Glomerular endothelial cell (primary cell): ENCODE measurements at places on chromosomes 16 and 17.

DNA sequence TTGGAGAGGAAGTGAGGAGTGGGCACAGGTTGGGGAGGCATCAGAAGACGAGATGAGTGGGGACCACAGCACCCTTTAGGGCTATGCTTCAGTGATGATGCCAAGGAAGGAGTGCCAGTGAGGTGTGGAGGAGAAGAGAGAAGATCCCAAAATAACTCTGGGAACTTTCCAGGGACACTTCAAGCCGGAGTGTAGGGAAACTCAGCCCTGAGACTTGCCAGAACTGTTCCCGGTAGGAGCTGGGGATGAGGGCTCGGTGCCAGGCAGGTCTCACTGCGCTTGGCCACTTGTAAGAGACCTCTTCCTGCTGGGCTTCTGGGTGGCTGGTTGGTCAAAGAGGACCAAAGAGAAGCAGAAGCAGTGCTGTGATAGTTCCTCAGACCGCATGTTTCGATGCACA is 63.6 kb downstream of the SHISA6 start:
- DNase-seq = no peak

- DNase-seq = no peak
These were observed 38.5 kb upstream of the NKD1 start for GRCh38 chr16:50509521-50510341.

GRCh38 chr17:56309897-56310296 is 156.6 kb downstream of the ANKFN1 start:
- no peak for DNase-seq

DNA sequence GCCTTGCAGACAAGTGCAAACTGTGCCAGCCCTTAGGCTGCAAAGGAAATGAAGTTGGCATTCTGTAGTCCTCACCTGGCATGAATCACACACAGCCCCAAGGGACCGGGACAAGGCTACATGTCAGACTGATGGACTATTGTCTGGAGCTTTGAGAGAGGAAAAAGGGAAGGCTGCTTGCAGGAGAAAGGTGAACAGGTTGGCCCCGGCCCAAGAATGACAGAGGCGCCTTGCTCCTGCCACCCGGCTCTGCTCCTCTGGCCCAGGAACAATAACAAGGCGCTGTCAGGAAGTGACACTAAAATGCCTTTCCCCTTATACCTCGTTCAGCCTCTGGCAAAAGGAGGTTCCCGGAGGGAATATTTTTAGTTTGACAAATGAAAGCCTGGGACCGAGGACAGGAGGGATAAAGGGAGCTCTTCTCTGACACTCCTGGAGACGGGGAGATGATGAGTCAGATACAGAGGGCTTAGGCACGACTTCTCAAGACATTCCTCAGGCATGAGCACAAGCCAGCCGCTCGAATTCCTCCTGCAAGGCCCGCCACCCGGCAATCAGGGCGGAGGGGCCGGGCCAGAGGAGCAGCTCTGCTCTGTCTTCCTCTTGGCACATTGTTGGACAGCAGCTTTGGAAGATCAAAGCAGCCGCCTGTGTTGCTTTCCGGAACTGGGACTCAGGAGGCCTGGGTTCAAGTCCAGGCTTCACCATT is 105.8 kb downstream of the NOG start:
- DNase-seq = peak; percentile 76

GRCh38 chr16:55842369-55843104 is 9.6 kb upstream of the CES1 start:
- DNase-seq = peak; percentile 10

GRCh38 chr17:50899005-50899460 is 32.9 kb upstream of the TOB1 start:
- DNase-seq = no peak

- no peak for DNase-seq
These were observed 6.2 kb upstream of the MEOX1 start for GRCh38 chr17:43667947-43668348.
